ENCODE measurements at places on chromosomes 6 and 20. TPM values are rescaled to one million over a fixed set of nuclear protein-coding genes. Genes with fewer than 3 reads are reported as not detected.

The SMOC2 gene
- not detected for polyA plus RNA-seq

The OR12D3 gene
- not detected for polyA plus RNA-seq

The ENPP4 gene
- 4.4 TPM for polyA plus RNA-seq

The PRICKLE4 gene
- polyA plus RNA-seq = not detected

The MTFR2 gene
- polyA plus RNA-seq = 1.5 TPM
